ENCODE measurements at places on chromosomes 5 and 9. TPM values are rescaled to one million over a fixed set of nuclear protein-coding genes. Genes with fewer than 3 reads are reported as not detected.
A peak's percentile ranks its signal among the peaks of the same experiment; 100 is the strongest.

The C6 gene
- not detected for total RNA-seq

The SHC3 gene
- 0.26 TPM for total RNA-seq

The CEL gene
- total RNA-seq, result 0.53 TPM

The ARHGEF37 gene
- 29.1 TPM for total RNA-seq

The OR1J2 gene
- not detected for total RNA-seq

The PCDHB14 gene
- 0.26 TPM for total RNA-seq

The MUSK gene
- not detected for total RNA-seq

The EIF4EBP3 gene
- total RNA-seq, result 3.2 TPM

The IRGM gene
- not detected for total RNA-seq

The FAM153A gene
- 0.64 TPM for total RNA-seq

The SLC34A3 gene
- not detected for total RNA-seq

The SHOC1 gene
- total RNA-seq, result under 0.01 TPM

The RASEF gene
- 14.2 TPM for total RNA-seq

The SNCB gene
- not detected for total RNA-seq

The BSPRY gene
- total RNA-seq, result 20.4 TPM

The SHISAL2B gene
- total RNA-seq, result not detected

The FABP6 gene
- not detected for total RNA-seq

The TERT gene
- not detected for total RNA-seq

DNA sequence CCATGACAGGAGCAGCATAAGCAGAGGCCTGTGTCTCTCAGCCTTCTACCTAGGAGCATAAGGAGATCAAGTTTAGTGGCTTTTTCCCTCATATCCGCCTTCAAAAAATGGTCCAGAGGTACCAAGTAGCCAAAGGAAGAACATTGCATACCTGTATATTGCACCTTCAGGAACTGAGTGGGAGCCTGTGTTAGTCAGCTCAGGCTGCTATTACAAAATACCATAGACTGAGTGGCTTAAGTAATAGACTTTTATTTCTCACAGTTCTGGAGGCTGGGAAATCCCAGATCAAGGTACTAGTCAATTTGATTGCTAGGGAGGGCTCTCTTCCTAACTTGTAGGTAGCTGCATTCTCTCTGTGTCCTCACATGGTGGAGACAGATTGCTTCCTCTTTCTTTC, 597.4 kb upstream of the PTGER4 start:
- peak; percentile 66 for DNase-seq

GRCh38 chr5:13478831-13479465, 465.5 kb downstream of the DNAH5 start:
- DNase-seq, result peak; percentile 64

- DNase-seq, result peak; percentile 61
These were observed 759.5 kb downstream of the TAF11L14 start for GRCh38 chr5:18393565-18394442.

- no peak for DNase-seq
These were observed 45.9 kb downstream of the OTULIN start for GRCh38 chr5:14710313-14710994.

- peak; percentile 9 for DNase-seq
These were observed 113.7 kb upstream of the PAPPA start for GRCh38 chr9:116039893-116040292.

GRCh38 chr5:88819301-88819999, 63.5 kb downstream of the MEF2C start:
- peak; percentile 8 for DNase-seq

DNA sequence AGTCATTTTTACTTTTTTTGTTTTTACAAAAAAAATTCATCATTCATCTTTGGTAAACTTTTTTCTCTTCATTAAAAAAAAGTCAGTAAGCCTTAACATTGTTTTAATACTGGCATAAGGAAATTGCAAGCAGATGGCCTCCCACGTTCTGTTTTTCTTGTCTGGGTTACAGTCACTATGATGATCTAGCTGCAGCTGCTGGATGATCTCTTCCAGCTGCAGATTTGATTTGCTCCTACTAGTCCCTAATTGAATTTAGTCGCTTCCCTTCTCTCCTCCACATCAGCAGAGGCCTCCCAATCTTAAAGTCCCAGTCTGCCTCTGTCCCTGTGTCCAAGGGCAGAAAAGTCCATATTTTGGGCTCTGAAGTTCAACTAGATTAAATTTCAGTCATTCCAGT, 106.8 kb upstream of the PTGER4 start:
- no peak for DNase-seq

DNA sequence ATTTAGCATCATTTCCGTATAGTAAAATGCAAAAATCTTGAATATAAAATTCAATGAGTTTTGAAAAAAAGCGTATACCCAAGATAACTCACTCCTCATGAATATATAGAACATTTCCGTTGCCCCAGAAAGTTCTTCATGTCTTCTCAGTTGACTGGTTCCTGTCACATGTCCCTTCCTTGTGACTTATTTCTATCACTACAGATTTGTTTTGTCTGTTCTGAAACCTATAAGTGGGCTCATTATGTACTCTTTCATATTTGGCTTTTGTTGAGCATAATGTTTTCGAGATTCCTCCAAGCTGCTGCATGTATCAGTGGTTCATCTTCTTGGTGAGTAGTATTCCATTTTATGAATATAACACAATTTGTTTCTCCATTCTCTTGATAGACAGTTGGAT, 11.0 kb upstream of the HACD4 start:
- no peak for DNase-seq

DNA sequence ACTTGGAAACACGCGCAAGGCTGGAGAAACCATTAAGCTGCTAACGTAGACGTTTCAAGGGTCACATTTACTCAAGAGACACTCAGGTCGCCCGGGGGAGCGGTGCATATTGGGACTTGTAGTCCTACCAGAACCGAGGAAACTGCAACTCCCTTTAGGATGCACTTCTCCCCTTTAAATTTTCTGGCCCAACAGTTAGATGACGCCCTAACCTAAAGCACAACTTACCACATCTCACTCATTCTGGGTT, 384 bp upstream of the DMXL1 start:
- DNase-seq, result no peak

- no peak for DNase-seq
These were observed 9.7 kb upstream of the OBP2A start for GRCh38 chr9:135536216-135536615.

GRCh38 chr5:82885627-82886389, 191.4 kb downstream of the TMEM167A start:
- peak; percentile 12 for DNase-seq

DNA sequence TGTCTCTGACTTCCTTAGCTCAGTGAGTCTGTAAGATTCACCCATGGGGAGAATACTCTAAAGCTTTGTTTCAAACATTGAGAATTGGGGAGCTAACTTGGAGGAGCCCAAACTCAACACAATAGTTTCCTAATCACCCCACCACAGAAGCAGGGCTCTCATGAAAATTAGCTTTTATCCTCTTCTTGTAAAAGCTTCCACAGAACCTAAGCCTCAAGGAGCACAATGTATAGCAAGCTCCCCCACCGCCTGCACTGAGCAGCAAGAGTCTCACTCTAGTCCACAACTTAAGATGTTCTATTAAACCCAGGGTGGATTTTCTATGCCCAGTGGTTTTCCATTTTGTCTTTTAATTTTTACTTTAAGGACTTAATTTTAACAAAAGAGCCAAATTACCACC, 48.9 kb upstream of the GRHPR start:
- DNase-seq, result no peak

GRCh38 chr9:27377811-27378456, 81.0 kb upstream of the EQTN start:
- DNase-seq, result no peak

GRCh38 chr9:89820337-89820736, 215.5 kb downstream of the GADD45G start:
- DNase-seq, result no peak

GRCh38 chr5:150144879-150145278, 10.8 kb downstream of the PDGFRB start:
- no peak for DNase-seq

GRCh38 chr9:19666575-19666974, 122.3 kb downstream of the SLC24A2 start:
- DNase-seq, result no peak

DNA sequence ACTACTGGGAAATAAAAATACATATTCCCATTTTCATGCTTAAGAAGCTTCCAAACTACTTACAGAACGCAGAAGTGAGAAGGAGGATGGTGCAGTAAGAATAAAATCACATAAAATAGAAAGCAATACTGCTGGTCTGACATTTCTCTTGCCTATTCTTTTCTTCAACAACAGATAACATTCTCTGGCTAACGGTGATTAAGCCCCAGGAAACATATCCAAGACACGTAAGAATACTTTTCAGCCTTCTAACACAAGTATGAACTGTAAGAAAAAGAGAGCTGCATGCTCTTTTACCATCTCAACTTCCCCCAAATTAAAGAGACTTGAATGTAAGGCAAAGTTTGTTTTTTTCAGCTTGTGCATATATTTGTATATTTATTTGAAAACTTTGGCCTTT, 156.1 kb upstream of the TARS1 start:
- no peak for DNase-seq

DNA sequence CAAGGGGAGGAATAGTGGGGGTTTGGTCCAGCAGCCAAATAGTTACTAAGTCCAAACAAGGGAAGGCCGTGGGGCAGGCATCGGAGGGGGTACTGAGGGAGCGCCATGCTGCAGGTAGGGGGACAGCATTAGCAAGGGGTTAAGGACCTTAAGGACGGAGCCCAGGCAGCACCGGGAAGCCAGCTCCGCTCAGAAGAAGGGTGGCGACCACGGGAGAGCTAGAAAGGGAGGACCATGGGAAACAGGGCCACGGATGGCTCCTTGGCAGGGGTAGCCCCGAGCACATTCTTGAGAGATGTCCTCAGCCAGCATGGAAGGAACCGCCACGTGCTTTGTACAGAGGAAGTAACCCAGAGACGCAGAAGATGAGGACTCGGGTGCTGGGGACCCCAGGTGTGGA, 76.2 kb upstream of the STXBP1 start:
- DNase-seq, result peak; percentile 37

DNA sequence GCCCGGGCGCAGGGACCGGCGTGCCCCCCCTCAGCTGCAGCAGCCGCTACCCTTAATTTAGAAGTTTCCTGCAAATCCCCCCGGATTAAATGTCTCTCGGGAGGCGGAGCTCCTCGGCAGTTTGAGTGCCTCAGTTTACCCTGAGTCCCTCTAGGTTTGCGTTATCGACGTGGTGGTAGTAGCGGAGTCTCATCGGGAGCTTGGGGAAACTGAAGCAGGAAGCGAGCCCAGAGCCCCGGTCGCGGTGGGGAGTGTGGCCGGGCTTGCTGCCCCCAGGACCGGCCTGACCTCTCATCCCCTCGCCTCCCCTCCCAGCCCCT, 529 bp upstream of the TPM2 start:
- no peak for DNase-seq

- DNase-seq, result no peak
These were observed 127.6 kb downstream of the SNCAIP start for GRCh38 chr5:122439645-122440044.

GRCh38 chr5:15763754-15764153, 263.8 kb downstream of the FBXL7 start:
- peak; percentile 61 for DNase-seq

- DNase-seq, result peak; percentile 54
These were observed 66.0 kb upstream of the KLF9 start for GRCh38 chr9:70480405-70480980.

DNA sequence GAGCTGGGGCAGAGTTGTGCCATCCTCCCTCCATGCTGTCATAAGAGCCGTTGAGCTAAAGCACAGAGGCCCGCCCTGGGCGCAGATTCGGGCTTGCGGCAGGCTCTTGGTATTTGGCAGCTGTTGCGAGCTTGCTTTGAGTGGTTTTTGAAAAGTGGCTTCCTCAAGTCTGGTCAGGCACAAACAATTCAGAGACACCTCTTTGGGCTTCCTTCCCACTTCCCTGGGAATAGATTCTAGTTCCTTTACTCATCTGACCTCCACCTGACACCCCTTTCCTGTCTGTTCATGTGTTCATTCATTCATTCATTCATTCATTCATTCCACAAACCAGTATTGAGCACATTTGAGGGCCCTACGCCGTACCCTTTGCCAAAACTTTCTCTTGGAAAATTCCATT, 27.4 kb downstream of the NCS1 start:
- peak; percentile 86 for DNase-seq

DNA sequence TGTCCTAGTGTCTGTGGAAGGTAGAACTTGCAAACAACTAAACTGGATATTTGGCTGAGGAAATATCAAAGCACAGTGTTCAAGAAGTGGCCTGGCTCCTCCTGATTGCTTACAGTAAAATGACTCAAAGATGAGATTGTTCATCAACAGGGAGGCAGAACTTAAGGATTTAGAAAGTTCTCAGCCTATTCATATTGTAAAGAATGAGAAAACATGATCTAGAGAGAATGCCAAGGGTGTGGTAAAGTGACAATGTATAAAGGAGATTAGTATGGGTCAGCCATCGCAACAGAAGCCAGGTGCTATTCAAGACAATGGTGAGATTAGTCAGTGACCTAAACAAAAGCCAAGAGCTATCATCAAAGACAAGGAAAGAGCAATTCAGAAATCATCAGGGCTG, 372.3 kb downstream of the SPOCK1 start:
- peak; percentile 56 for DNase-seq

DNA sequence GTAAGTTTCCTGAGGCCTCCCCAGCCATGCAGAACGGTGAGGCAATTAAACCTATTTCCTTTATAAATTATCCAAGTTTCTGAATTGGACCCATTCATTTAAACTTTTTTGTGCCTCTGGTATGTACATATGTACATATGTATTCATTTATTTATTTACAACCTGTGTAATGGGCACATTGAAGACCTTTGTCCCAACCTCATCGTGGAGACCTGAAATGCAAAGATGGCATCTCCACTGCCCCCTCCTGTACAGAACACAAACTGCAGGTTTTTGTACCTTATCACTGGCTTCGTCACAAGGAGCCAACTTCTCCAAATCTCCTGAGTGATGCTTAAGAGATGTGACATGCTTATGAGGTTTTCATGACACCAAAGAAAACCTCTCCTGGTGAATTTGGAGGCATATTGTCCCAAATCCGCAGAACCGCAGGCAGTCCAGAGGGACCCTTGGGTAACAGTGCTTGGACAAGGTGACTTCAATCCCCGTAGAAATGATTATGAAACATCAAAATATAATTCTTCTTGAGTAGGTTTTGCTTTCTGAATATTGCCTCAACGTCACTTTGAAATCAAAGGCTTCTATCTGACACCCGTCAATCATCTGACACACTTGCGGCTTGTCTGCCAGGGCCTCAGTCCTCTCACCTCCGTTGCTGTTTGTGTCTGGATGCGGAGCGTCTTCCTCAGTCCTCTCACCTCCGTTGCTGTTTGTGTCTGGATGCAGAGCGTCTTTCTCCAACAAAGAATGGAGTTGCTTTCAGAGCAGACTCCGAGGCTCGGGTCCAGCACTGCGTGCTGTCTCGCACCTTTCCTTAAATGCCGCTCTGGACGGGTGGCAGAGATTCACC, 135.0 kb upstream of the IRX4 start:
- no peak for DNase-seq

DNA sequence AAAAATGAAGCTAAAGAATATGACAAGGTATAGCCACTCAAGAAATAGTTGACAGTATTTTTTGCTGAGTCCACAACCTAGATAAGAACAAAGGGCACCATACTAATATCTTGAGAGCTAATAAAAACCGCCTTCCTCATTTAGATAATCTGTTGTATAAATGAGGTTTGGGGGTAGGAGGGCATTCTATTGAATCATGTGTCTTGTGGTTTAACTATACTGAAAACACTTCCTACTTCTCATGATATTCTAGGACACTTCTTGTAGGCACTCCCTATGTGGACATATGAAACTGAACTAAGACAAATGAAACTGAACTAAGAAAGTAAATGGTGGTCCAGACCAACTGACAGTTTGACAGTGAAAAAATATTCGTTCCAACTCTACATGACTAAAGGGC, 1268.5 kb upstream of the C9orf72 start:
- DNase-seq, result no peak

GRCh38 chr9:125527471-125528002, 179.5 kb downstream of the MAPKAP1 start:
- DNase-seq, result no peak

Data from bronchial epithelial cell (primary cell).